ENCODE measurements at places on chromosomes 11 and 22.

- no peak for DNase-seq
These were observed 20.5 kb downstream of the MRE11 start for GRCh38 chr11:94472916-94473799.

- DNase-seq: no peak
These were observed 19.4 kb upstream of the SHANK3 start for GRCh38 chr22:50653256-50653655.

GRCh38 chr11:121887569-121887968, 228.4 kb downstream of the BLID start:
- DNase-seq: no peak

DNA sequence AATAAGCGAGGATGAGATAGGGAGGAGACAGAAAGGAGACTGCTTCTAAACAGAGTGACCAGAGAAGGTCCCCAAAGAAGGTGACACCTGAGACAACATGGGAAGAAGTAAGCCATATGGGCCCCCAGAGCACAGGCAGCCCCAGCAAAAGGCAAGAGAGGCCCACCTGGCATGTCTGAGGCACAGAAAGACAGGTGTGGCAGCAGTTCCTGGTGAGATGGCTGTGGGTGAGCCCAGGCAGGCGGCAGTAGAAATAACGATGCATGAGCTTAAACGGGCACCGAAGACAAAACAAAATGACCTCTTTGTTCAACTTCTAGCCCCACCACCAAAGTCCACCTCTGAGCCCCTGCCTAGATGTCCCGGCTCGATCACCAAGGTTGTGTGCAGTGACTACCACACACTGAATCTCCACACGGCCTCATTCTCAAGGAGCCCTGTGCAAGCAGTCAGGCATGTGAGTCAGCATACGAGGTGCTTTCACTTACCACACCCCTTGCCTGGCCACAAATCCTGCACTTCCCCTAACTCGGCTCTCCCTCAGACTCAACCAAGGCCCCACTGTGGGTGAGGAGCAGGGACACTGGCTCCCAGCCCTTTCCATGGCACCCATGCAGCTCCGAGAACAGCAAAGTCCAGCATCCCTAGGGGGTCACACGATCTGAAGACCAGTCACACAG, 77.6 kb downstream of the PACSIN2 start:
- no peak for DNase-seq

DNA sequence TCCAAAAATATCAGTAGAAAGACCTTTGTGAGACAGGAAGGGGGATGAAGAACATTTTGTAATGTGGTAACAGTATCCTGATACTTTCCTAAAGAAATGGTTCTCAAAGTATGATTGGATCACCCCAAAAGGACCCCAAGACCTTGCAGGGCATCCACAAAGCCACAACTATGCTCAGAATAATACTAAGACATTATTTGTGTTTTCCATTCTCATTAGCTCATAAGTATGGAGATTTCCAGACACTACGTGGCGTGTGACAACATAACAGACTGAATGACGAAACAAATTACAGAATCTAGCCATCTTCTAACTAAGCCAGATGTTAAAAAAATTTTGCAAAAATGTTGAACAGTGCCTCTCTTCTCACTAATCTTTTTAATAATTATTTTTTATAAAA, 24.9 kb downstream of the CHEK2 start:
- DNase-seq: no peak

DNA sequence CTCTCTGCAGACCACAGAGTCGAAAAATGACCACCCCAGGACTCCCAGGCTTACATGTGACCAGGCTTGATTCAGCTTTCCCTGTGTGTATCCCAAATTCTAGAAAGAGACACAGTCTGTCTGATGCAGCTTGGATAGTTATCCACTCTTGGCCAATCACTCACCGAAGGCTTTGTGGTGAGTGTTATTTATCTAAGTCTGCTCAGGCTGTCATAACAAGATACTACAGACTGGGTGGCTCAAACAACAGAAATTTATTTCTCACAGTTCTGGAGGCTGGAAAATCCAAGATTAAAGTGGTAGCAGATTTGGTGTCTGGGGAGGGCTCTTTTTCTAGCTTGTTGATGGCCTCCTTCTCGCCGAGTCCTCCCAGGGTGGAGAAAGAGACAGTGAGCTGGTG, 63.2 kb downstream of the ZBTB16 start:
- DNase-seq: no peak

GRCh38 chr11:130308886-130309285, 5.8 kb downstream of the ZBTB44 start:
- DNase-seq: no peak

DNA sequence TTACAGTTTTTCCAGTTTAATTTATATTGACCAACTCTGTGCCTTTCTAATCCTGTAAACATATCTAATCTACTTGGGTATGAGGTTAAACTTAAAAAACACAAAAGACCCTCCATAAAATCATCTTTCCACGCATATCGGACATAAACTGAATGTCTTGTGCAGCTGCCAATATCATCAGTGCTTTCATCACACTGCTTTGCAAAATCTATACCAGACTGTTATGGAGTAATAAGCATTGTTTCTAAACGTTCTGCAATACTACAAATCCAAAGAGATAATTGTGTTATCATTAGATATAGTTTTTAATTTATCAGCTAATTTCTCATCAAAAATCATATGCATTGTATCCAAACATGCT, 36.1 kb upstream of the AMPD3 start:
- no peak for DNase-seq

- no peak for DNase-seq
These were observed 227.5 kb upstream of the ZC3H12C start for GRCh38 chr11:109865548-109866186.

DNA sequence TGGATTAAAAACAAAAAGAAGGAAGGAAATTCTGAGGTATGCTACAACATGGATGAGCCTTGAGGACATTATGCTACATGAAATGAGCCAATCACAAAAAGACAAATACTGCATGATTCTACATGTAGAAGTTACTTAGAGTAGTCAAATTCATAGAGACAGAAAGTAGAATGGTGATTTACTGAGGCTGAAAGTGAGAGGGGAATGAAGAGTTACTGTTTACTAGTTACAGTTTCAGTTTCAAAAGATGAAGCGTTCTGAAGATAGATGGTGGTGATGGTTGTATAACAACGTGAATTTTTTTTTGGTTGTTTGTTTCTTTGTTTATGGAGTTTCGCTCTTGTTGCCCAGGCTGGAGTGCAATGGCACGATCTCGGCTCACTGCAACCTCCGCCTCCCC, 9.5 kb downstream of the OR5P2 start:
- no peak for DNase-seq

- DNase-seq: no peak
These were observed 319.9 kb downstream of the BRD1 start for GRCh38 chr22:49507607-49508292.

GRCh38 chr22:24071686-24072085, 60.6 kb downstream of the CABIN1 start:
- no peak for DNase-seq

DNA sequence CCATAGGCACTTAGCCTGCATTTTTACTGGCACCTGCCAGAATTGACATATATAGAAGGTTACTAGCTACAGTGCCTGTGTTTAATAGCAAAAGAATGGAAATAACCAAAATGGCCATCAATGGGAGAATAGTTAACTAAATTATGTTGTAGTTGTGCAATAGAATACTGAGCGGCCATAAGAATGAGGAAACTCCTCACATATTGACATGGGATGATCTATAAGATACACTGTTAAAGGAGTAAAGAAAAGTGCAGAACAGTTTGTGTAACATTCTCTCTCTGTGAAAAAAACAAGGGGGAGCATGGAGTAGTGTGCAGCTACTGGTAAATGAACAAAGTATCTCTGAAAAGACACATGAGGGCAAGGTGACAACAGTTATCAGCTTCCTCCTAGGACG, 21.5 kb downstream of the ARAP1 start:
- DNase-seq: no peak

DNA sequence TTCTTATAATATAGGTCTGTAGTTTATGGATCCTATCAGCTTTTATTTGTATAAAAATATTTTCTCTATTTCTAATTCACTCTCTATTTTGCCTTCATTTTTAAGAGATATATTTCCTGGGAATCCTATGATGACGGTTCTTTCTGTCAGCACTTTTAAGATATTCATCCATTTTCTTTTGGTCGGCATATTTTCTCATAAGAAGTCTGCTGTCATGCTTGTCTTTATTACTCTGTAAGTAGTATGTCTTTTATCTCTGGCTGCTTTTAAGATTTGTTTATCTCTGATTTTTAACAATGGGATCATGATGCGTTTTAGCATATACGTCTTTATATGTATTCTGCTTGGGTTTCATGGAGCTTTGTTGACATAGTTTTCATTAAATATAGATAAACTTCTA, 175.5 kb downstream of the SNX19 start:
- DNase-seq: no peak

DNA sequence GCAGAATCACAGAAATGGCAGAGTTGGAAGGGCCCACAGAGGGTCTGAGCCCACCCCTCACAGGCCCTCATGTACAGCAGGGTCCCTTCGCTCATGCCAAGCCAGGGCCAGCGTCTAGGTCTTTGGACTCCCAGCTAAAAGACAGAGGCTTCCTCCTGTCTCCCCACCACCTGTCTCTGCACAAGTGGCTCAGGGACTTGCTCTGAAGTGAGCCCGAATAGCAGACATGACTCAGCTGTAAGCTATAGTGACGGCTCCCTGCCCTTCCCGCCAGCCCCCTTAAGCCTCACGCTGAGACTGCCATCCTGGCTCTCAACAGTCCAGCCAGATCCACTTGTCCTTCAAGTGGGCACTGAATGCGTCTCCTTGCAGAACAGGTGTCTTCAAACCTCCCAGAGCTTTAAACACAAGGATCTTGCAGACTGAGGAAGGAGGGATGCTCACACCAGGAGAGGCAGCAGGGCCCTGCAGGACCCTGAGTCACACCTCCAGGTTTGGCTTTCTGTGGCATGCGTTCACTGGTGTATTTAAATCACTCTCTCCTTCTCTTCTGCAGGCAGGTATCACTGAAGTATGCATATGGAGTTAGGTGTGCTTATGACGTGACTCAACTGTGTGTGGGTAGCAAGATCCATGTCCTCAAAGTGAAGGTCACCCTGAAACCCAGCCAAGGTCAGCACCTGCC, 154.9 kb downstream of the CACNA1I start:
- no peak for DNase-seq

- DNase-seq: no peak
These were observed 54.4 kb downstream of the RRAS2 start for GRCh38 chr11:14304601-14305000.

- DNase-seq: no peak
These were observed 150.0 kb upstream of the SYT13 start for GRCh38 chr11:45436118-45436517.

- no peak for DNase-seq
These were observed 129.0 kb downstream of the NECTIN1 start for GRCh38 chr11:119599864-119600541.

GRCh38 chr22:49197505-49197904, 630.2 kb downstream of the BRD1 start:
- DNase-seq: peak; percentile 43

GRCh38 chr11:19869466-19869865, 156.8 kb downstream of the NAV2 start:
- no peak for DNase-seq

DNA sequence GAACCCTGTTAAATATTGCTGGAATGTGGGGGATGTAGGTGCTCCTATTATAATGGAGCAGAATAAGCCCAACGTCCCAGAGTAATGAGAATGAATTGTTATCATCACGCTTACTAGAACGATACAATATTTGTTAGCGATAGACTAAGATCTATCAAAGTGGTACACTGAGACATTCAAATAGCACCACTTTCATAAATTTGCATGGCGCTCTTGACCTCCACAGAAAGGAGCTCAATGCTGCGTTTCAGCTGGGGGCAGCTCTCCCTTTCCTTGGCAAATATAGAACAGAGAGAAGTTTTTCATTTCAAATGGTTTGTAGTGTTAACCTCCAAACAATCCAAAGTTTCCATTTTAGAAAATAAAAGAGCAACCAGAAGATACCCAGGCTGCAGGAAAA, 38.2 kb upstream of the BLID start:
- no peak for DNase-seq

- DNase-seq: no peak
These were observed 14.5 kb downstream of the SMTNL1 start for GRCh38 chr11:57551941-57552340.

DNA sequence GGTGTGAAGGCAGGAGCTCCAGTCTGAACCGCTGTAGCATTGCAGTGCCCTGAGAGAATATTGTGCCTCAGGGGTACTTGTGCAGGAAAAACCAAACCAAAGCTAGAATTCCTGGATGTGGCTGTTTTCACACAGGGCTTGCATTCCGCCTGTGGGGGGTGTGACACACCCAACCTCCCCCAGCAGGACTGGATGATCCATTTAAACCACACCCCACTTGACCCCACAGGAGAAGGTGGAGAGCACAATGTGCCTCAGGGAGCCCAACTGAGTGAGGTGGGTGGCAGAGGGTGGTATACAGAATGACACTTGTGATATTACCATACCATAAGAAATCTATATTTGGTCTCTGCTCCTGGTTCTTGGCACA, 66.9 kb upstream of the SLC22A12 start:
- DNase-seq: no peak

DNA sequence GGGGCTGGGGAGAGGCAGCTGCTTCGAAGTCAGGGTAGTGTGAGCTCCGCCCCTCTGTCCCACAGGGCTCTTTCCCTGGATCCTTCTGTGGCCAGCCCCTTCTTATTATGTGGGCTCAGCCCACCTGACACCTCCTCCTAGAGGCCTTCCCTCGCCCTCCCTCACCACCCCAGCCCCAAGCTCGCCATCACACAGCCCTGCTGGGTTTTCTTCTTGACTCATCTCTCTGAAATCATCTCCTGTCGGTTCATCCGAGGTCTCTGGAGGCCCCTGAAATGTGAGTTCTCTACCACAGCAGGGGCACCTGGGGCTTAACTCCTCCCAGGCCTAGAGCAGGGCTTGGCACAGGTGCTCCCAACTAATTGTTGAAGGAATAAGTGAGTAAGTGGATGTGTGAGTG, 65.2 kb downstream of the CACNA1I start:
- no peak for DNase-seq

GRCh38 chr11:107719073-107719472, 7.2 kb upstream of the SLN start:
- no peak for DNase-seq

DNA sequence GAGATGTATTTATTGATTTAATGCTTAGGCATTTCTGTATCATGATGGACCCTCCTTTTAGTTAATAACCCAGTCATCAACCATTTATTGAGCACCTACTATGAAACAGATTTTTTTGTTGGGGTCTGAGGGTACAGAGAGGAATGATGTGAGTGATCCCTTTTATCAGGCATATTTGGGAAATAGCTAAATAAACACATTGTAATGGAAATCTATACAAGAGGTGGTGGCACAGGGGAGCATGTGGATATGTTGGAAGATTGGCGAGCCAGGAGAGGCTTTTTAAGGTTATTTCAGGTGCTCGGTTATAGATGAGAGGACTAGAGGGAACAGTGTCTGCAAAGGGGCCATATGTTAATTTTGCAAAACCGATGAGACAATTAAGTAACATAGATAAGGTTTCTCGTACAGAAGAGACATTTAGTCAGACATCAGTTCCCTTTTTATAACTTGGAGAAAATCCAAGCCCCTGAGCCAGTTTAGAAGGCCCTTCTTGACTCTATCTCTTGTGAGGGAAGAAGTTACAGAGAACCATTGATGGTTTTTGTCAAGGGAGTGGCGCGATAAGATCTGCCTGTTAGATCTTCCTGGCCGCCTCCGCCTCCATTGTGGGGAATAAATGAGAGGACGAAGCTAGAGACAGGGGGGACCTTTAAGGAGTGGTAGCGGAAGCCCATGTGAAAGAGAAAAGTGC, 2.0 kb downstream of the ATXN10 start:
- no peak for DNase-seq

Measured in SK-N-DZ (cell line).